ENCODE measurements at places on chromosomes 3 and 15.

- no peak for DNase-seq
Observed at GRCh38 chr3:170741756-170742529, 128.1 kb downstream of the RPL22L1 start.

GRCh38 chr3:14345496-14346150 lies 56.8 kb upstream of the SLC6A6 start:
- no peak for DNase-seq

DNA sequence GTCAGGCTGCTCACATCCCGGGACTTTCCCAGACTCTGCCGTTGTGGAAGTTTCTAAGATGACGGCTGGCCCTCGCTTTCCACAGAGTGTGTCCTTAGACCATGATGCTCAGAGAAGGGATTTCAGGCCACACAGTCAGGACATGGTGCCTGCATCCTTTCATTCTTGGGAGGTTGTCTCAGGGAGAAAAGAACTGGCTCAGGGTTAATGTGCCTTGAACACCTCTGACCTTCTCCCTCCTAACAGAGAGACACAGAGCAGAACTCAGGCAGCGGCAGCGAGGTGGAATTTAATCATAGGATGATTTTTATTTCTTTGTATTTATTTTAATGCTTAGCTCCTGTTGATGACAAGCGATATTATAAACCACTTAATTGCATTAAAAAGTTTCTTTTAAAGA lies 96.9 kb upstream of the ATP2B2 start:
- no peak for DNase-seq

DNA sequence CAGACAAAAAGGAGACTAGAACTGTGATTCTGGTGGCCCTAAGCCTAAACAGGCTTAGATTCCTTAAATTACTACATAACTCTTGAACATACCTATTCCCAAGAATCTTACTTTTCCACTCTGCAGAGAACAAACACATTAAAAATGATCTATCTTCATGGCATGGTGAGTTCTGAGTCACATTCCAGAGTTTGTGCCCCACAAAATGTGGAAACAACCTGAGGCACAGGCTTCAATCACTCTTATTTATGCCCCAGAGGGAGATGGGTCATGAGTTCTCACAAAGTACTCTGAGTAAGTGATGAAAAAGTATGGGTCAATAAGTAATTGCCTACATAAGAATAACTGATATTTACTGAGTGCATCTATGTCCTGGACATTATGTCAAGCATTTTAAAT lies 137.5 kb upstream of the SLC2A2 start:
- no peak for DNase-seq

GRCh38 chr3:170419557-170420087 lies 954 bp downstream of the CLDN11 start:
- DNase-seq, result no peak

DNA sequence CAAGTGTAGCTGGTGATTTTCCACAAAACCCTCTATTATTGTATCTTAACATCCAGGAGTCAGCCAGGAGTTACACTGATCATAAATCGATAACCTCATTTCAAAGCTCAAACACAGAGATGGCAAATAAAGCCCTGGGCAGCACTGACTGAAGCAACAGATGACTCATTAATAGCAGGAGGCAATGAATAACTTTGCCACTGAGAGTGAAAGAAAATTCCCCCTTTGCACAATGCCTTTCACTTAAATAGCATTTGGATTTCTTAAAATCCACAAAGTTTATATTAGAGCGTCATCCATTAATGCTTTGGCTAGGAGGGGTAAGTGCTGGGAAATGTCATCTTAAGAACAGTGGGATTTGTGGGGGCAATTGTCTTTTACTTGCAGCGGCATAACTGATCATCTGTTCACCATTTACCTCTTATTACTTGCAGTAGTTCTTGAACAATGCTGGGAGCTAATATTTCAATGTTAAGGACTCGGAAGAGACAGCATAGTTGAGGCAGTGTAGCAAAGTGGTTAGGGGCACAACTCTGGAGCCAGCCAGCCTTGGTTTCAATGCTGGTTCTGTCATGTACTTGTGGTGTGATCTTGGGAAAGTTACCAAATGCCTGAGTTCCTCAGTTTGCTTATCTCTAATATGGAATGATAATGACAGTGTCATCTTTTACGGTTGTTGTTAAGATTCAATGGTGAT lies 630.4 kb upstream of the TBL1XR1 start:
- no peak for DNase-seq

GRCh38 chr3:169475576-169475975 lies 187.9 kb downstream of the MECOM start:
- DNase-seq, result no peak

DNA sequence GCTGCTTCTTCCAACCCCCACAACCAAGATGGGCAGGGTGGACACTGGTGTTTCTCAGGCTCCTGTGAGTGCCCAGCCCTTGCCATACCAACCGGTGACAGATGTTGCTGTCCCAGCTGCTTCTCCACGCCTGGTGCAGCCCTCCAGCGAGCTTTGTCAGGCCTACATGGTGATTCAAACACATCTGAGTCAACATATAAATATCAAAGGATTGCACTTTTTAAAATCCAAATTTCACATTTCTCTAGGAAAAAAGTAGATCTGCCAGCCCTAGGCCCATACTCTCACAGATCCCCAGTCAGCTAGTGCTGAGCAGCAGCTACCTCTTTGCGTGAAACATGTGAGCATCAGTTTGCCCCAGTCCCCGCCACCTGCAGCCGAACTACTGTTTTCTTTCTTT lies 52.7 kb downstream of the RPN1 start:
- no peak for DNase-seq
